ENCODE measurements at places on chromosomes 12 and 14.

GRCh38 chr12:1496162-1496900 is 98.0 kb downstream of the FBXL14 start:
- no peak for DNase-seq

GRCh38 chr12:38465020-38465419 is 148.4 kb downstream of the ALG10B start:
- peak; percentile 1 for DNase-seq

- DNase-seq, result no peak
Observed at GRCh38 chr12:120276734-120277133, 11.2 kb upstream of the PXN start.

DNA sequence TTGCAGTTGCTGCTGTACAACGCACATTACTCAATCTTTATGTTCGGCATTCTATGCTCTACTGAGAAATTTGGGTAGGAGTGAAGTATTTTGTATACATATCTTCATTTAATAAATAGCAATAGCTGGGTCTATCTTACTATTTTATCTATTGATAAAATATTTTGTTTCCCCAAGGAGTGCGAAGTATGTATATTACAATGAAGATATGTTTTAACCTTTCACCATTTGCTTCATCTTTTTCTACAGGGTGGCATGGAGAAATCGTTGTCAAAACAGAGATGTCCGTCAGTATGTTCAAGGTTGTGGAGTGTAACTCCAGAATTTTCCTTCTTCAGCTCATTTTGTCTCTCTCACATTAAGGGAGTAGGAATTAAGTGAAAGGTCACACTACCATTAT is 4.7 kb downstream of the LYZ start:
- DNase-seq, result no peak

- no peak for DNase-seq
Observed at GRCh38 chr12:64895526-64895925, 71.1 kb downstream of the TBC1D30 start.

- no peak for DNase-seq
Observed at GRCh38 chr14:54550514-54550913, 16.4 kb upstream of the SAMD4A start.

- DNase-seq, result no peak
Observed at GRCh38 chr12:122894193-122895121, 1.5 kb downstream of the VPS37B start.

DNA sequence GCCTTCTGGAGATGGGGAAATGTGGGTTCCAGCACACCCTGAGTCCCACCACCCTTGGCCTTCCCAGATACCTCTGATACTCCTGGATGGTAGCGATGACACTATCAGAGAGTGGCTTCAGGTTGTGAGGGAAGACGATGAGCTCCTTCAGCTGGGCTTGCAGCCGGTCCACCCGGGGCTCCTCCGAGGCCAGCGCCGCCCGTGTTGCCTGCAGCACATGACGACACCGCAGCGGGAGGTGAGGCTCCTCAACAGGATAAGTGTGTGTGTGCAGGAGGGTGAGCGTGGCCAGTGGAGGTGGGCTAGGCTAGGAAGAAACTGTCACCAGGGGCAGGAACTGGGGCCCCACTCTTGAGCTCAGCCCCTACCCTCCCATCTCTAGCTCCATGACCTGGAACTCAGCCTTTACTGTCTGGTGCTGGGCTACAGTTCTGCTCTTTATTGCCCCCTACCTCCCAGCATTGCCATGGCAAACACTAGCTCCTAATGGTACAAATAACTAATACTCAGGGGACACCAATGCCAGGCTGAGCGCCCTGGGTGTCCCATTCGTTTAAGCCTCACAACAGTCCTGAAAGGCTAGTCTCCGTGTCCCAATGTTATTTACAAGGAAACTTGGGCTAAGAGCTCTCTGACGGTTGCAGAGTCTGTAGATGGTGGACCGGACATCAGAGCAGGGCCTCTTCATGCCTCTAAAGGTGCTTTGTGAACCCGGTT is 64.1 kb downstream of the SYNE3 start:
- no peak for DNase-seq

DNA sequence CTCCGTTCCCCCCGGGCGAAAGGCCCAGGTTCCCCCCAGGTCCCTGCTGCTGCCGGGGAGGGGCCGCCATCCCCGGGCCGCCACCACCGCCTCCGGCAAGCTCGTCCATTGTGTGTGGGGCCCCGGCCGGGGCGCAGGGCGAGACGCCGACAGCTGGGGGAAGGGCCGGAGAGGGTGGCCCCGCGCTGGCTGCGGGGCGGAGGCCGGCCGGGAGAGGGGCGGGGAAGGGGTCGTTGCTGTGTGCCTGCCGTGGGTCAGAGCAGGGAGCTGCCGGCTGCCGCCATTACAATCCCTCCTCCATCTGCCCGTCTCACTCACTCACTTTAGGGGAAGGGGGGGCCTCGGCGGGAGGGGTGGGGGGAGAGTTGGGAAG is at the start of gene STRN3:
TSS of gene STRN3 (minus strand) at position 303 of the 373 bp plus-strand sequence. CDS start at position 109, 194 bp downstream.
- DNase-seq, result no peak

GRCh38 chr12:118098911-118099671 is 4.7 kb downstream of the VSIG10 start:
- no peak for DNase-seq

DNA sequence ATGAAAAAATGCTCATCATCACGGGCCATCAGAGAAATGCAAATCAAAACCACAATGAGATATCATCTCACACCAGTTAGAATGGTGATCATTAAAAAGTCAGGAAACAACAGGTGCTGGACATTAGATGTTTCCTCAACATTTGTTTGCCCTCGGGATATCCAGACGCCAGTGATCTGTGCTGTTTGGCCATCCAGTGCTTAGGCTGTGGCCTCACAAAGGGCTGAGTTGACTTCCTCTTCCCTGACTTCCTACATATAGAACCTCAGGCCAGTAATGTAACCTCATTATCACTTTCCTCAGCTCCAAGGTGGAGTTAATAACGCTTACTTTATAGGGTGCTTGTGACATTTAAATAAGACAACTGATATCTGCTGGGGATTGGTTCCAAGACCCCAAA is 51.8 kb downstream of the SLC15A5 start:
- DNase-seq, result no peak

GRCh38 chr14:95196826-95197545 is 39.7 kb upstream of the DICER1 start:
- DNase-seq, result no peak

GRCh38 chr12:50458606-50459005 is 46.2 kb upstream of the DIP2B start:
- DNase-seq, result no peak

DNA sequence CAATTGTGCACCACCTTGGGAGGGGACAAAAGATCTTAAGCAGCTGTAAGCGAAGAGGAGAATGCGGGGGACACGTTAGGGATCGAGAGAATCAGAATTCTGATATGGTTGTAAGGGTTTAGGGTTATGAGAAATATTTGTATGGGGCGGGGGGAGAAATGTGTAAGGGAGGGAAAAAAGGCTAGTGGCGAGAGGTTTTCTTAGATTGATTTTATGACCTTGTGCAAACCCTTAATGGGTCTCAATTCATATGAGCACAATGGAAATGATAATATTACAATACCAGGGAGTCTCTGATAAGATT is 396 bp downstream of the NDUFA9 start:
- DNase-seq, result no peak
